ENCODE measurements at places on chromosomes 2 and 18.

- no peak for DNase-seq
These were observed 91.9 kb upstream of the ANKRD30BL start for GRCh38 chr2:132253496-132254305.

- no peak for DNase-seq
These were observed 151.5 kb downstream of the INO80D start for GRCh38 chr2:205934443-205934842.

- DNase-seq, result no peak
These were observed 13.5 kb downstream of the PASK start for GRCh38 chr2:241135737-241136136.

- DNase-seq, result no peak
These were observed 204.2 kb downstream of the L3MBTL4 start for GRCh38 chr18:6210349-6211173.

DNA sequence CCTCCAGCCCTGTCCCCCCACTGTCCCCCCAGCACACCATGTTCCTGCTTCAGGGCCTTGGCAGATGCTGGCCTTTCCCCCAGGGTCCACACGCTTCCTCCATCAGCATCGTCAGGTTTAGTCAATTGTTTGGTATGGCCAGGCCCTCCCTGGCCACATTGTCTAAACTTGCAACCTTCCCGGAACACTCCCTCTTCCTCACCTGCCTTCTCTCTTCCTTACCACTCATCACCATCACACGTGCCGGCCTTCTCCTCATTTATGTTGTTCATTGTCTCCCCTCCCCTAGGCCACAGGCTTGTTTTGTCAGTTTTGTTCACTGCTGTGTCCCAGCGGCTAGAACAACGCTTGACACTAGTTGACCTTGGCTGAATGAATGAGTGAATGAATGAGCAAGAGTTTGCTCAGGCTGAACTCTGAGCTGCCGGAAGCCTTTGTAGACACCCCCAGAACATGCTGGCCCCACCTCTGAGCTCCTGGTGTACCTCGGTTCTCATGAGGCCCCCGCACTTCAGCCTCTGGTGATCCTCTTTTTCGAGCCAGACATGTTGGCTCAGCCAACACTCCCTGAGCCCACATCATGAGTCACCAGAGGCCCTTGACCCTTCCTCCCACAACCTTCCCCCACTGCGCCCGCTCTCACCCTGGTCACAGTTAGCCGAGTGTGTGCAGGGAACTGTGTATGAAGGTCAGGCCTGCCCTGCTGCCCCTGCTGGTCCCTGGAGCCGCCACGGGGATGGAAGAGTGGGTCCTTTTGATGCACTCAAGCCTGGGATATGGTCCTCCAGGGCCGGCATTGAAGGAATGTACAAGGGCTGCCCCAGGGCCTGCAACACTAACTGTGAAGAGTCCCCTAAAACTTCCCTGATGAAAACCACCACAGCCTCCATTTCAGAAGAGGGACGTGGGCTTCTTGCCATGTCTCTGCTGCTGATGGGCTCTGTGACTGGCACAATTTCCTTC lies 57.5 kb downstream of the HS1BP3 start:
- DNase-seq, result no peak

- no peak for DNase-seq
These were observed 30.8 kb upstream of the EML4 start for GRCh38 chr2:42138163-42139015.

DNA sequence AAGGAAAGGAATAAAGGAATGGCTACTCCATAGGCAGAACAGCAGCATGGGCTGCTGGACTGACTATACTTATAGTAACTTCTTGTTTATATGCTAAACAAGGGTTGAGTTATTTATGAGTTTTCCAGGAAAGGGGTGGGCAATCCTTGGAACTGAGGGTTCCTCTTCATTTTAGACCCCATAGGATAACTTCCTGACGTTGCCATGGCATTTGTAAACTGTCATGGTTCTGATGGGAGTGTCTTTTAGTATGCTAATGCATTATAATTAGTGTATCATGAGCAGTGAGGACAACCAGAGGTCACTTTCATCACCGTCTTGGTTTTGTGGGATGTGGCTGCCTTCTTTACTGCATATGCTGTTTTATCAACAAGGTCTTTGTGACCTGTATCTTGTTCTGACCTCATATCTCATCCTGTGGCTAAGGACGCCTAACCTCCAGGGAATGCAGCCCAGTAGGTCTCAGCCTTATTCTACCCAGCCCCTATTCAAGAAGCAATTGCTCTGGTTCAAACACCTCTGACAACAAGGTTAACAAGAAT lies 98.6 kb upstream of the CABLES1 start:
- no peak for DNase-seq

- no peak for DNase-seq
These were observed 187.9 kb upstream of the LHCGR start for GRCh38 chr2:48943436-48943835.

DNA sequence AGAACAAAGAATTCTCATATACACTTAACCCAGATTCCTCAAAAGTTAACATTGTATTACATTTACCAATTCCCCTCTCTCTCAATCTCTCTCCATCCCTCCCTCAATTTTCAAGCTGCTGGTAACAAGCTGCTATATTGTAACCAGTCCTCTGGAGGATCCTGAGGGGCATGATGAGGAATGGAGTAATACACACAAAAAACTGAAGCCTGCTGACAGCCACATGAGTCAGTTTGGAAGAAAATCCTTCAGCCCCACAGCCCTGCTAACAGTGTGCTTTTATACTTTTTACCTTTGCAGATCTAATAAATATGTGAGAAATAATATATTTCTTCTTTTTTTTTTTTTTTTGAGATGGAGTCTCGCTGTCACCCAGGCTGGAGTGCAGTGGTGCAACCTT lies 165.7 kb upstream of the RAB12 start:
- DNase-seq, result no peak

DNA sequence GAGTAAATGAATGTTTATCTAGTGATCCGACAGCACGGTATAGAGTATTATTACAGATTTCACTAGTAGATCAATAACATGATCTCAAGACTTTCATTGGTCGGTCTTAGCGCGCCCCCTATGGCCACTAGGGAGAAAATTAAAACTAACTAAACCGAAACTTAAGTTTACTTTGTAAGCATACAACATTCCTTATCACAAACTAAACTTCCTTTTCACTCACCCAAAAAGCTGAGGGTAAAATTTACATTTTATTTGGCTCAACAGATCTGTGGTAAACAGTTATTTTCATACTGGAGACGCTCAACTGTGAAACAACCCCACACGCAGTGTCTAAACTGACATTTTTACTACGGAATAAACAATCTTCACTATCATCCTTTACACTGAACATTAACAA lies 215.6 kb upstream of the MAP2 start:
- DNase-seq, result peak; percentile 67

DNA sequence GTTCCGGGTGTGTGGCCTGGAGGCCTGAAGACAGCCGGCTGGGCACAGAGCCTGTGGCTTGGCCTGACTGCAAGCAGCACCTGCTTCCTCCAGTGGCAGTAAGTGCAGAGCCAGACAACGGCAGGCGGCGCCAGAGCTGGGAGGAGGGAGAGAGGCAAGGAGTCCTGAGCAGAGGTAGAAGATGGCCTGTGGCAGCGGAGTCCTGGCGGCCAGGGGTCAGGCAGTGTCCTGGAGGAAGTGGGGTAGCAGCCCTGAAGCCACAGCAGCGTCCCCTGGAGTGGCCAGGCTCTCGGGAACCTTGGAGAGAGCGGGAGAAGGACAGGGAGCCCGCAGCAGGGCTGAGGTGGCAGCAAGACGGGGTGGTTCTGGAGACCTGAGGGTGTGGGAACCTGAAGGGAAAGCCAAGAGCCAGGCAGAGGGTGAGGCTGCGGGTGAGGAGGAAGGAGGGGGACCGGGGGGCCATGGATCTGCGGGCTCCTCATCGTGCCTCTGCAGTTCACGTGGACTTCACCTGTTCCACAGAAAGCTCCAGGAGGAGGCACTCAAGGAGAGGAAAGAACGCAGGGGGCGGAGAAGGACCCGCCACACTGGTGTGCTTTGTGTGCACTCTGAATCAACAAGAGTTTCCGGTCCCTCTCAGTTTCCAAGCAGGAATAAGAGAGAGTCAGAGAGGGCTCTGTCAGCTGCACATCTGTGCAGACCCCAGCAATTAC lies 85.9 kb downstream of the USP40 start:
- peak; percentile 84 for DNase-seq

DNA sequence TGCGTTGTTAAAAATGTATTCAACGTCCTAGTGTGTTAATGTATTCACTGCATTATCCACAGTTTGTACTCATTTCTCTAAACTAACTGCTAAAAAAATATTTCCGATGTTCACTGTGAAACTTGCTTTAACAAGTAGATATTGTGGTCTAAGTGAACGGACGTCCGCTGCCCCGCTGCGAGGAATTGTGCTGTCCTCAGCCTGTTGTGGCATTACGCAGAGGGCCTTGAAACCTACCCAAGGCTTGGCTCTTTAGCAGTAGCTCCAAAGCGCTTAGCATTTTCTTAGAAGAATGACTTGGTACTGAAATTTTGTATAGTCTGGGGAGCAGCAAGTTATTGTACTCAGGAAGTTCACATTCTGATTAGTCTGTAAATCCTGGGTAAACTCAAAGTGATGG lies 136.5 kb upstream of the SP5 start:
- DNase-seq, result no peak

DNA sequence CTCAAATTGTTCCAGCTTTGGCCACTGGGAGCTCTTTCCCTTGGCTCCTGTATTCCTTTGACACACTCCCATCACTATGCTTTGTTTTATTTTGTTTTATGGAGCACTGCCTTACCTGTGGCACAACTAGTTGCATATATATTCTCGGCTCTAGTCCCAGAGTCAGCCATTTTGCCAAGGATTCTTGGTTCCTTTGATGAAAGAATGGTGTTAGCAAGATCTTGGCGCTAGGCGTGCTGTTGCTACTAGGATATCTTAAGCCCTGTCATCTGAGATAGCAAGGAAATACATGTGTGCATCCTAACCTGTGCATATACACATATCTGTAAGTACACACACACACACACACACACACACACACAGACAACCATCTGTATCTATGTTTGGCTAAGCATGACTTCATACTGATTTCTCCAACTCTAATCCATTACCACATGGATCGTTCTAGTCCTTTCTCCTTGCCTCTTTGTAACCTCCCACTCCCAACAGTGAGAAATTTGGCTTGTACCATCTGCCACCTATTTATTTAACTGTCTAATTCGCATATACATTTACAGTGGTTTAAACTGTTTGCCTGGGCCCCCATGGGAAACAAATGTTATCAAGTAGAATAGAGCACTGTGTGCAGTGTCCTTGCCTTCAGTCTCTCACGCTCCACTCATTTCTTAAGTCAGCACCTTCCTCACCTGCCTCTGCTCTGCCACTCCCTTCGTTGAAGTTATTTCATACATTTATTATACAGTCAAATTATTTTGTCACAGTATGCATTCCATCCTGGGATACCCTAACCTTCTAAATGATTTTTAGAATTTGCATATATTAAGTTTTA lies 137.5 kb upstream of the MAP3K20 start:
- DNase-seq, result no peak

DNA sequence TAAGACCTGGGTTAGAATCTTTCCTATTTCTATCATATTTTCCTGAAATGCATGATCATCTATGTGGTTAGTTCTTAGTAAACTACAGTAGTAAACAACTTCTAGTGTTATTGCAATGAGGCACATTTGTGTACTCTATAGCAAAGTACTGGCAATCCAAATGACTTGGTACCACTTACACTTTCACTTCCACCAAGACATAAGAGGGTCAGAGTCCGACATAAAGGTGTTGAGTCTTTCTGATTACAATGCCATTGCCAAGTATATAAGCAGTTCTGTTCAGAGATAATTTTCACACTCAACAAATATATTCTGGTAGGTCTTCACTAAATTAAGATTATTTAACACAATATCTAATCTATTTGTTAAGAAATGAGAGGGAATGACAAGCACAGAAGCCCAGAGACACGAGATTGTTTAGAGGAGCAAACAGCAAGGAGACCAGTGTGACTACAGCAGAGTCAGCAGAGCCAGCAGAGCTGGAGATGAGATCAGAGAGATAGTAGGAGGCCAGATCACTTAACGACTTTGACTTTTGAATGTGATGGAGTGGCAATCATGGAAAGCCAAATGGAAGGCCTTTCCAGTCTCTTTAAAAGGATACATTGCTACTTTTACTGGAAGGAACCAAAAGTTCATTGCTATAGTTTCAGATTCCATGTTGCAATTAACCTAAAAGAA lies 27.5 kb downstream of the SOS1 start:
- peak; percentile 34 for DNase-seq

DNA sequence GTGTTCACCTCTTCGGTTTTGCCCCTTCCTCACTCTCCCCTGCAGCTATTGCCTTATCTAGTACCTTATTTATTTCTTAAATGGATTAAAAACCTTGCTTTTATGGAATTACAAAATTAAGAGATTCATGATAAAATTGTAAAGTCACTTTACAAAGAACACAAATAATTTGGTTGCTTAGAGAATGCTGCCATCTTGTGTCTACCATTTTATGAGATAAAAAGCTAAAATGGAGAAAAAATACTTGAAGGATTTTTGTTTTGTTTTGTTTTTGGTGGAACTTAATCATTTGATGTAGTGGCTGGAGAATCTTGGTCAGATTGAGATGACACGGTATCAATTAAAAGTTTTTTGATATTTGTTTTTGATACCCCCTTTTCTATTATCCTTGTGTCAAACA lies 69.6 kb downstream of the R3HDM1 start:
- DNase-seq, result no peak

DNA sequence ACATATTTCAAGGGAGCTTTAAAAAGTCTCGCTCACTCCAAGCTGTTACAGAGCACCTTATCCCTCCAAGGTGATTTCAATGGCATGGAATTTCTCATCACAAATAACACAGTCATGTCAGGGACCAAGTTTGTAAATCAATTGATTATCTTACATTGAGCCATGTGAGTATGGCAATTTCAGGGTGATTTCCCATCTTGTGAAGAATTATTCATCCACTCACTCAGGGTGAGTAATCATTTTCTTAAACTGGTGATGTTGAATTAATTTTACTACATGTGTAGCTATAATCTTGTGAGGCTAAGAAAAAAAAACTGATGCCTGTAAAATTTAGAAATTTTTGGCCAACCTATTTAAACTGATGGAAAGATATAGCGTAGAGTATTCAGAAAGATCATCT lies 3.3 kb upstream of the ABCA12 start:
- DNase-seq, result no peak

All from BE2C (cell line).